OCI-LY7 (cell line): ENCODE measurements at places on chromosomes 1 and 21. TPM values are rescaled to one million over a fixed set of nuclear protein-coding genes. Genes with fewer than 3 reads are reported as not detected.

FBXO2 gene
- 6.0 and 6.1 TPM in 2 replicates for total RNA-seq

NES gene
- total RNA-seq, result not detected in 2 replicates

TRNP1 gene
- not detected in 2 replicates for total RNA-seq

DNM3 gene
- 0.30 and 0.61 TPM in 2 replicates for total RNA-seq

NHLH1 gene
- 0.65 and 0.68 TPM in 2 replicates for total RNA-seq

CELA2A gene
- total RNA-seq, result not detected in 2 replicates

NTMT2 gene
- total RNA-seq, result not detected in 2 replicates

ABCA4 gene
- not detected in 2 replicates for total RNA-seq

SERPINC1 gene
- total RNA-seq, result not detected in 2 replicates
